ENCODE measurements at places on chromosomes 6 and 20.

DNA sequence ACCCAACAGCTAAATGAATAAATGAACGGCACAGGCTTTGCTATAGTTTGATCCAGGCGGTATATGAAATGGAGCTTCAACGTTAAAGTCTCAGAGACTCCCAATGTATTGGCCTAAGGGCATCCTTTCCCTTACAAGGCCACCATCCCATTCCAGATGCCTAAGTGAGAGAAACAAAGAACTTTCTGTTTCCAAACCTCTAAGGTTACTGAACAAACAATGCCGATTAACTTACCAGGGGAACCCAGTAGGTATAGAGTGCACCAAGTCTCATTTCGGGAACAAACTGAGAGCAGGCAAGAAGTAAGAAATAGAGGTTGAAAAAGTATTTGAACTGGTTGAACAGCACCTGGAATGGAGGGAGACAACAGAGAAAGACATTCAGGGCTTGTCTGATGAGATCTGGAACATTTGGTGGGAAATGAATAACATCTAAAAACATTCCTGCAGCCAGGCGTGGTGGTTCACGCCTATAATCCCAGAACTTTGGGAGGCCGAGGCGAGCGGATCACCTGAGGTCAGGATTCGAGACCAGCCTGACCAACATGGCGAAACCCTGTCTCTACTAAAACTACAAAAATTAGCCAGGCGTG, 42.5 kb downstream of the ATP9A start:
- no peak for DNase-seq

- no peak for DNase-seq
Observed at GRCh38 chr6:155850408-155850841, 394.8 kb upstream of the NOX3 start.

DNA sequence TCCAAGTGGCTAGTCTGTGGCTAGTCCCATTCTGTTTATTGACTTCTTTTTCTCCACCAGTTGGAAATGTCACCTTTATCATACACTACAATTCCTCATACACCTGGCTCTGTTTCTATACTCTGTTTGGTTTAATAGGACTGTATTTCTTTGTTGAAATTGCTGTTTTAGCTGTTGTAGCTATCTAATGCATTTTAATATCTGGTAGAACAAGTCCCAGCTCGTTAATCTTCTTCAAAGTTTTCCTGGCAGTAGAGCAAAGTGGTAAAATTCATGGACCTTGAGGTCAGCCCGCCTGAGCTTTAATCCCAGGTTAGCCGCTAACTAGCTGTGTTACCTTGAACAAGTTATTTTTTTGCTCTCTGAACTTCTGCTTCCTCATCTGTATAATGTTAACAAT, 9.9 kb upstream of the ASXL1 start:
- no peak for DNase-seq

GRCh38 chr6:11814819-11815218, 36.2 kb upstream of the ADTRP start:
- DNase-seq, result no peak

DNA sequence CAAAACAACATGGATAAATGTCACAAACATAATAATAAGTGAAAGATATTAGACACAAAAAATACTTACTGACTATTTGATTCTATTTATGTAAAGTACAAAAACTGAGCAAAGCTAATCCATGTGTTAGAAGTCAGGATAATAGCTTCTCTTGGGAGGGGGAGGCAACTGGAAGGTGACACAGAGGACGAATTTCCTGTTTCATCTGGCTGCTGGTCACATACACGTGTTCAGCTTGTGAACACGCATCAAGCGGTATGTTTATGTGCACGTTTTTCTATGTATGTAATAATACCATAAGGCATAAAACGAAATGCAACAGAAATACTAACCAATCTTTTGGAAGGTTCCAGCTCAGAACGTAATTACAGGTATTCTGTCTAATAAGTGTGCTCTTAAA, 54.3 kb downstream of the MKKS start:
- DNase-seq, result no peak

- no peak for DNase-seq
Observed at GRCh38 chr6:148890096-148890495, 143.3 kb downstream of the UST start.
